Neural crest cell (in vitro differentiated cells): ENCODE measurements at places on chromosomes 7 and 10. TPM values are rescaled to one million over a fixed set of nuclear protein-coding genes. Genes with fewer than 3 reads are reported as not detected.

Gene SPRN
- total RNA-seq = 0.37 and 0.48 TPM in 2 replicates

Gene LIPF
- not detected in 2 replicates for total RNA-seq

Gene SLC13A1
- not detected in 2 replicates for total RNA-seq

Gene ADCYAP1R1
- total RNA-seq = 8.8 and 9.0 TPM in 2 replicates

Gene MOGAT3
- not detected in 2 replicates for total RNA-seq

Gene ARHGEF35
- total RNA-seq = 0.89 and 1.2 TPM in 2 replicates

Gene CC2D2B
- 0.47 and 1.0 TPM in 2 replicates for total RNA-seq

Gene CASD1
- 40.2 and 43.3 TPM in 2 replicates for total RNA-seq

Gene CNTNAP2
- 9.3 and 12.9 TPM in 2 replicates for total RNA-seq

Gene DNAJC12
- 3.8 and 4.1 TPM in 2 replicates for total RNA-seq

Gene UNC5B
- total RNA-seq = 1.3 TPM in 2 replicates

Gene FAM13C
- total RNA-seq = 2.9 and 3.1 TPM in 2 replicates

Gene ZNF33B
- total RNA-seq = 21.5 and 25.0 TPM in 2 replicates

Gene ITIH5
- not detected in 2 replicates for total RNA-seq

Gene BTBD16
- total RNA-seq = not detected in 2 replicates

Gene ANXA8
- total RNA-seq = not detected in 2 replicates

Gene PYROXD2
- total RNA-seq = 5.0 and 5.7 TPM in 2 replicates

Gene ABCB1
- total RNA-seq = 5.6 and 6.1 TPM in 2 replicates
